RPMI7951 (cell line): ENCODE measurements at places on chromosomes 7 and 10. TPM values are rescaled to one million over a fixed set of nuclear protein-coding genes. Genes with fewer than 3 reads are reported as not detected.
A peak's percentile ranks its signal among the peaks of the same experiment; 100 is the strongest.

The FERD3L gene
- total RNA-seq = not detected in 2 replicates

The C10orf71 gene
- total RNA-seq = not detected in 2 replicates

The LLCFC1 gene
- total RNA-seq = not detected in 2 replicates

The ACSM6 gene
- total RNA-seq = not detected in 2 replicates

The TMEM248 gene
- 102 and 120 TPM in 2 replicates for total RNA-seq

The TBC1D12 gene
- total RNA-seq = 8.7 and 9.4 TPM in 2 replicates

The ANKRD7 gene
- total RNA-seq = 2.3 and 4.6 TPM in 2 replicates

The SEMA3A gene
- total RNA-seq = 4.0 and 4.3 TPM in 2 replicates

DNA sequence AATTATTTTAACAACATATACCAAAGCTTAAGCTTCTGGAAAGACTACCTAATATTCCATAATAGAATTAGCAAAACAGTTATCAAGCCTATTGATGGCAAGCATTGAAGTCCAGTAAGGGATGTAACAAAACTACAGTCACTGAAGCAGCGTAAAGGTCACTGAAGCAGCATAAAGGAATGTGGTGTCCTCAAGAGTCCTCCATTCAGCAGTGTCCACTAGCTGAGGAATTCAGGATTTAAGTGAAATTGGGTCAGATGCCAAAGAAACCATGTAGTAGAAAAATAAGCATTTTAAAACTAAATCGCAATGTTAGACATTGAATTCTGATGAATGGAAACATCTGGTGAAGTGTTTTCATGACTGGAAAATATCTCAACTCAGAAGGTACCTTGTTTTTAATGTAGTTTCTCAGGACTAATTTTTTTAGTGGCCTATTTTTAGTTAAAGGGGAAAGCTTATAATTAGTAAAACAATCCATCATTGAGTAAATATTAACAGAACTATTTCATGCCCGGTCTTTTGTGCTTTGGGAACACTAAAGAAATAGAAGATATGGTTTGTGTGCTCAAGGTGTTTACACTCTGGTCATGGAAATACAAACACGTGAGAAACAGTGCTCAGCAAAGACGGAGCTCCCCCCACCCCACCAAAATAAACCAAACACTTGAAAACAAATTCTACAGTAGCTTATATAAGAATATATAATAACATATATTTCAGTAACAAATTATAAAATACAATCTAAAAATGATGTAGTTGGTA, 121.4 kb downstream of the CDK14 start:
- DNase-seq = no peak

- DNase-seq = no peak
Measured at GRCh38 chr10:85557077-85557476, 809.5 kb downstream of the GRID1 start.

DNA sequence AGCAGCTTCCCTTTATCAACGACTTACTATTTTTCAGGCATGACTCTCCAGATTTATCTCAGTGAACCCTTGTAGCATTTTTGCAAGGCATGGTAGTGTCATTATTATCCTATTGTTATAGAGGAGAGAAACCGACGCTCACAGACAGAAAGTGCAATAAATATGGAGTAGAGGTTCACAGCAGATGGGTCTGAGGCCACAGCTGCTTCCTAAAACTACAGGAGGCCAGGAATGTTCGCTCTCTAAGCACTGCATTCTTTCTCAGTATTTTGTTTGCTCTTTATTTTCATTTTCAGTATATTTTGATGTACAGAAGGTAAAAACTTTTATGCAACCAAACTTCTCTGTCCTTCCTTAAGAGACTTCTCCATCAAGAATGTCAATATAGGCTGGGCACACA, 4.5 kb upstream of the AEBP1 start:
- DNase-seq = no peak

DNA sequence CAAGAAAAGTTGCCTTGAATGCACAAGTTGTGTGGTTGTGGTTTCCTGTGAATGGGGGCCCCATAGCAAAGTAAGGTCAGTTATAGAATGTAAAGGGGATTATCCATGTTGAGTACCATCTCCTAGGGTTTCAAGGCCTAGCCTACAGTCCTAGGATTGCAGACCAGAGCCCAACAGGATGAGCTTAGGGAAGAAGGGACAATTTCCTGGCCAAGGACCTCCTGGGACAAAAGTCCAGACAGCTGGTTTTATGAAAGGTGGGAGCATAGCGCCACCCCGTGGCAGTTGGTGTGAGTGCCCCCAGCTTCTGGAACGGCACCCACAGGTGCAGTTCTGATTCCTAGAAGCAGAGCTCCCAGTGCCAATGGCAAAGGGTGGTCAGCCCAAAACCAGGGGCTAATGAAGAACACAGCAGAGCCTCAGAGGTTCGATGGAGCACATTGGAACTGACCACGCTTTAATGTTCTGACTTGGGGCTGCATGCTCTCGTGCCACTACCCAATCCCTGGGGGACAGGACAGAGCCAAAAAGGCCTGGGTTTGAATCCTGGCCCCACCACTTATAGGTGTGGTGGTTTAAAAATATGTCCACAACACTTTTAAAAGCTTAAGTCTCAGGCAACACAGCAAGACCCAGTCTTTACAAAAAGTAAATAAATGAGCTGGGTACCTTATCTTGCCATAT, 25.8 kb upstream of the TMEM120A start:
- peak; percentile 54 for DNase-seq

GRCh38 chr10:53786236-53786900, 1013.8 kb upstream of the MBL2 start:
- no peak for DNase-seq

GRCh38 chr7:21024485-21024867, 237.8 kb upstream of the SP8 start:
- DNase-seq = no peak

GRCh38 chr10:86310291-86310690, 56.3 kb downstream of the GRID1 start:
- no peak for DNase-seq

DNA sequence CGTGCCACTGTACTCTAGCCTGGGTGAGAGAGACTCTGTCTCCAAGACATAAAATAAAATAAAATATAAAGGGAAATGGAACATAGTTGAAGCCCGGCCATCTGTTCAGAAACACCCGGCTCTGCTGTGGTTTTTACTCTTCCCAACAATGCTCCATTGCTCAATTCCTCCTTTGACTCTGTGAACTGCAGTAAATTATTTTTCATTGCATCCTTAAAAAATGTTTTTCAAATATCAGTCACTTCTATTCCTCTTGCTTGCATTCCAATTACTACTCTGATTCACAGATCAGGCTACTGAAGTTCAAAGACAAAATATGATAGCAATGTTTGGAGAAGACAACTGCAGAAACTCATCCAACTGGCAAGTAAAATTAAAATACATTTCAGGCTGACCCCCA, 983.0 kb downstream of the SORCS1 start:
- no peak for DNase-seq

- DNase-seq = peak; percentile 98
Measured at GRCh38 chr7:91239171-91239604, 25.0 kb upstream of the FZD1 start.

DNA sequence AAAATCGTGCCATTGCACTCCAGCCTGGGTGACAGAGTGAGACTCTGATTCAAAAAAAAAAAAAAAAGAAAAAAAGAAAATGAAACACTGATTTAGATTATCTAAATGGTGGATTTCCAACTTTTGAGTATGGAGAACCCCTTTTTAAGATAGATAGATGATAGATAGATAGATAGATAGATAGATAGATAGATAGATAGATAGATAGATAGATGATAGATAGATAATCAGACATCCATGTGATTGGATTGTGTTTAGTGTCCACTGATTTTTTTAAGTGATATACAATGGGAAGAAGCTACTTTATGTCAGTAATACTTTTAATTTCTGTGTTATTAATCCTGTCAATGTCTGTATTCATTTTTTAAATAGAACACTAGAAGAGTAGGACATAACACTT, 6.0 kb downstream of the OIT3 start:
- no peak for DNase-seq

- DNase-seq = peak; percentile 11
Measured at GRCh38 chr7:142873281-142873784, 12.2 kb downstream of the TRPV6 start.

DNA sequence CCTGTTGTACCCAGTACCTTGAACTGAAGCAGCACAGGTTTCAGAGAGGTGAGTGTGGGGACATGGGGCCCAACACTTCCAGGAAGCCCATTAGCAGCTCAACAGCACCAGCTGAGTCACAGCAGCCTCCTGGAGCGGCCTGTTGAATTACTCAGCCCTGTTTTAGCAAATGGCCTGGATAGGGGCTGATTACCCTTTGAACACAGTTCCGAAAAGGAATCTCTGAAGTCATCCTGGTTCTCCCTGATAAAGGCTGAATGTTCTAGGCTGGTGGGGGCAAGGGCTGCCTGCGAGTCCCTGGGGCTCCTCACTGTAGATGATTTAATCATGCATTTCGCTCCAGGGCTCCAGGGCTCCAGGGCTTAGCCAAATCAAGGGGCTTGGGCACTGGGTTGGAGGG, 287.5 kb downstream of the GRID1 start:
- DNase-seq = no peak

DNA sequence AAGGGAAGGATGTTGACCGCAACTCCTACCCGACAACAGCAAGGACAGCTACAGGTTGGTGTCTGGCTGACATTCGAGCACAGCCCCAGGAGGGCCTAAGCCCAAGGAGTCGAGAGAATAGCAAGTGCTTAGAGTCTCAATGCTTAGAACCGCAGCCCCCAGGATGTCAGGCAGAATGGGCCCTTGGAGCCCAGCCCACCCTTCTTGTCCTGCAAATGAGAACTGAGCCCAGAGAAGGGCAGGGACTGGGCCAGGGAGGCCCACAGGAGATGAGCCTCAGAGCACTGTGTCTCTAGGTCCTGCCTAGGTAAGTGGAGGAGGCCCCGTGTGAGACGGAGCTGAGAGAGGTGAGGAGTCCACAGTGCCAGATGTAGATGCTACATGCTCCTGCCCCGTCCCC, 173.3 kb upstream of the ZMIZ1 start:
- no peak for DNase-seq

GRCh38 chr10:103859161-103860086, 4.0 kb upstream of the SH3PXD2A start:
- peak; percentile 71 for DNase-seq
